ENCODE measurements at places on chromosomes 4 and X.

DNA sequence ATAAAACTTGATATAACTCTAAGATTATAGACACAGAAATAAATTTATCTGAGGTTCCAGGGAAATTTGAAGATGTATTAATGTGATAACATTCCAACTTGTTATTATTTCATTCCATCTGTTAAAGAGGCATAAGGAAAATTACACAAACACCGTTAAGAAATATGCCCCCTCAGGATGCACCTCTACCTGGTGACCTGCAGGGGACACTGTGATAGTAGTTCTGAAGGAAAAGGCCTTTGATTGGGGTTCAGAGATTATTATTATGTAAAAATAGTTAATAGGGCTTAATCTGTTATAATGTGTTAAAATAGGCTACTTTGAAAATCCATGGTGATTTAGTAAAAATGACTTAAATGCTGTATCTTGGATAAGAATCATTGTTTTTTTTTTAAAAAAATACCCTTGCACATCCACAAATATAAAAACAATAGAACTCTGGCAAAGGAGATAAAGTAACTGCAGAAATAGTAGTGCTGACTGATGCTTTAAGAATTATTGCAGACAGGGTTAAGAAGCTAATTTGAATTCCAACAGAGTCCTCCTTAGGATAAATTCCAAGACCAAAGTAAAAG is 6.1 kb upstream of the ABRAXAS1 start:
- no peak for DNase-seq

- no peak for DNase-seq
These were observed 1724.5 kb downstream of the C4orf33 start for GRCh38 chr4:130820448-130820847.

DNA sequence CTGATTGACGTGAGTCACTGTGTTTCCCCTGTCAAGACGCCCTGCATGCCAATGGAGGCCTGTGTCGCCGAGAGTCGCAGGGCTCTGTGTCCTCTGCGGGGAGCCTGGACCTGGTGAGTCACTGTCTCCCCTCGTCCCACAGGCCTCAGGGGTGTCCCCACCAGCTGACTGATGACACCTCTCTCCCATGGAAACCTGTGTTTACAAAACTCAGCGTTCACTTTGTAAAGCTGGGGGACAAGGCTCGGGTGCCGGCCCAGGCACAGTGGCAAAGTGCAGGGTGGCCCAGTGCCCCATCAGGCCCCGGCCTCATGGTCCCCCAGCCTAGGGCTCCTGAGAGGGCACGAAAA is 21.2 kb upstream of the HGFAC start:
- DNase-seq: no peak

DNA sequence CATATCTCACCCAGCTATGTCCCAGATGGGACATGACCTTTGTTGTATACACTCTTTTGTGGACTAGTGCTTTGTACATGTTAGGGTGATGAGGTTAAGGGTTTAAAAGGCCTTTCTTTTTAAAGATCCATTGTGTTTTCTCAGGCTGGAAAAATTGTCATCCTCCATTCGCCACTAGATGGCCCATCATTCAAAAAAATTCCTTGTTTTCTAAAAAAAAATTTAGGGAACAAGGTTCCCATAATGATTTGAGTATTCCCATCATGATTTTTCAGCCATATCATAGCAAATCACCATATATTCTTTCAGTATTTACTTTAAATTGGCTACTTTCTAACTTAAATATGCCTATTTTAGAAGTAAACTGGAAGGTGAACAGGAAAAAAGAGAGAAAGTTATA is 91.9 kb upstream of the TMEM164 start:
- no peak for DNase-seq

GRCh38 chrX:138756234-138756633 is 44.7 kb upstream of the FGF13 start:
- peak; percentile 58 for DNase-seq

DNA sequence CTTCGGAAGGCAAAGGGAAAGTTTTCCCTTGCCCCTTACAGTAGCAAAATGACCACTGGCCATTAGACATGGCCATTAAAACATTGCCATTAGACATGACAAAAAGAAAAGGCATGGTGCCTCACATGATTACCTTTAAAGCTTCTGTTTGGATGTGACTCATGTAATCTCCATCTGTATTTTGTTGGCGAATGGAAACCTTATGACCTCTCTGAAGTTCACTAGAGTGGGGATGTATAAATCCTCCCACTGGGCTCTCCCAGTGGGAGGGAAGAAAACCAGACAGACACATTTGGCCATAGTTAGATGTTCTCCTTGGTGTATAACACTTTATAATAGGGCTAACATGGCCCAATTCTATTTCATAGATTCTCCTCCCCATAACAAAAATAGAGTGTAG is 152.6 kb downstream of the MAGEB17 start:
- DNase-seq: no peak

DNA sequence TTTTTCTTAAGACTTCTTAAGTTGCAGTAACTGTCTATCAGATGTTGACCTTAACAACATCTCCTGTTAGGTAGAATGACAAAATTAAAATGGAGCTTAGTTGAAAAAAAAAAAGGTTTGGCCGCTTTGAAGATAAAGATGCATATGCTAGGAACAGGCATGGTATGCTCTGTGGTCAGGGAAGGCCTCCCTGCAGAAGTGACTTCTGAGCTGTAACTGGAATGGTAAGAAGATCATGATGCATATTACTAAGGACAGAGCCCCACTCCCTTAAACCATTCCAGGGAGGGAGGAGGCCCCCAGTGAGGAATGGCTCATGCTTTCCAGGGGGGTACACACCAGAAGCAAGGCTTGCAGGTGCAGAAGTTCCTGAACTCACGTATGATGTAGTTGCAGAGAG is 43.7 kb downstream of the PDLIM5 start:
- DNase-seq: no peak
